ENCODE measurements at places on chromosomes 1 and 21.

DNA sequence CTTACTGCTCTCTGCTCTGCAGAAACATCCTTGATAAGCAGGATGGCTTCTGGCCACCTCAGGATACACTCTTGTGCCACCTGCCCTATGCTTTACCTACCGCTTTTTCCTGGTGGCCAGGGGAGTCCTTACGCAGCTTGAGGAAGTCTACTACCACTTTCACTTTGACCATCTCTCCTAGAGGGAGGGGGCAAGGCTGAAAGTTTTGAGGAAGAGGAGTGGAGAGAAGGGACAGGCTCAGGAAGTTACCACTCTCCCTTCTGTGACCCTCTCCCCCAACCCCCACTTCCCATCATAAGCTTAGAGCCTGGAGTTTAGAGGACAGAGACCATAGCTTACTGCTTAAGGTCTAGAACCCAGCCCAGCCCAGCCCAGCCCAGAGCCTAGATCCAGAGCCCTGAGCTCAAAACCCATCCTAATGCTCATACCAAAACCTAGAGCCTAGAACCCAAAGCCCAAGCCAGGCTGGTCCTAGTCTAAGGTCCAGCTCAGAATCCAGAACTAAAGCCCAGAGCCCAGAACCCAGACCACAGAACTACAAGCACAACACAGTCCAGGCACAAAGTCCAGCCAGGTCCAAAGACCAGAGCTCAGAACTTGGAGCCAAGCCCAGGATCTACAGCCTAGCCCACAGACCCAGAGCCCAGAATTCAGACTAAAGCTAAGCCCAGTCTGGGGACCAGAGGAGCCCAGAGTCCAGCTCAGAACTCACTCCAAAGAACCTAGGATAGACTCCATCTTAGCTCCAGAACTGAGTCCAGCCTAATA lies 18.0 kb upstream of the MFSD2A start:
- no peak for DNase-seq

DNA sequence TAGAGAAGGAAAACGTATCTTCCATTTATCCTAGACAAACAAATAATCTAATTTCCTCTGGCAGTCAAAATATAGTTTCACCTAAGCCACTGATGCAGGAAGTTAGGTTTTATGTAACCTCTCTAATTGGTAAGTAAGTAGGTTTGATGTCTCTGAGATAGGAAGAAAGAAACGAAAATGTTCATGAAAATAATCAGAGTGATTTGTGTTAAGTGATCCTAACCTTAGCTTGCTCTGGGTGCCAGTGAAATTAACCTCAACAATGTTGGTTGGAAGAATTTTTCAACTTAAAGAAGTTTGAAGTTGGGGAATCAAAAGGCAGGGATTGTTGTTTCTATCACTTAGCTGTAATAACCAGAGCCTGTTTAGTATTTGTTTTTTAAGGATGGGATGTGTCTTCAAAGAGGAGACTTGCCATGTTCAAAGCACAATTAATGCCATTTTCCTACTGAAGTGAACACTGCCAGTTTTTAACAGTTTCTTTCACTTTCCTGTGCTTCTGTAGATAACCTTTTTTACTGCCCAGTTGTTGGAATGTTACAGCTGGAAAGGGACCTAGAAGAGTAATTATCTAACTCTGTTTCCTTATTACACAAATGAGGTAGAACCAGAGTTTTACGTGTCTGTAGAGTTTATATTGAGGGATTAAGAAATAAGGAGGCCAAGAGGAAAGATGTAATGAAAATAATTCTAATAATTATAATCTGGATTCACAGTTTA lies 18.4 kb downstream of the HIPK1 start:
- DNase-seq: no peak

- no peak for DNase-seq
Observed at GRCh38 chr1:172206256-172206655, 214.2 kb upstream of the C1orf105 start.

DNA sequence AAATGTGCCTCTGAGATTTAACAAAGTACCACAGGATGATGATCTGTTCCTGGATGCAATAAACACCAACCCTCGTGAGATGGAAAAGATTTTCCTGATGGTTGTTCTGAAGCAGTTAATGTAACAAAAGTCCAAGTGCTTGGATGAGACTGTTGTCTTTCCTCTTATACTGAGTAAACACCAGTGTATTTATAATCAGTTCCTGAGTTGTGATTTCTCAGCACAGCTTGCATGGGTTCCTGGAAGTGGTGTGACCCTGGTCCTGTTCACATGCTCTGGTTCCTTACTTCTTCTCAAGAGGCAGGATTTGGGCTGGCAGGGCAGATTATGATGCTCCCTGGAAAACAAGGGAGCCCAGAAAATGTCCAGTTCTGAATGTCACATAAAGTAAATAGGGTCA lies 208.2 kb upstream of the USP24 start:
- no peak for DNase-seq

- no peak for DNase-seq
Observed at GRCh38 chr1:44508397-44508745, 103.3 kb downstream of the RNF220 start.

DNA sequence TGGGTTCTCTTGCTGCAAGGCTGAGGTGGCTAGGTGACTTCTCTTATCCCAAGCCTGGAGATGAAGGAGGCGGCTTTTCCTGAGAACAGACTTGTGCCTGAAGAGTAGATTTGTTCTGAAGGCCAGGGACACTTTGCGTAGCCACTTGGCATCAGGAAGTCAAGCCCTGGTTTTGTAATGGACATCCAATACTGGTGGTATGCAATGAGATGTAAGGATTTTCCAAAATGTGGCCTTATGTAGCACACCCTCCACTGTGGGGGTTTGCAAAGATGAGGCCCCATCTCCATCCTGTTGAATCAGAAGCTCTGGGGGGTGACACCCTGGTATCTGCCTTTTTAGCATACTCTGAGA lies 124.5 kb upstream of the IPO9 start:
- no peak for DNase-seq

DNA sequence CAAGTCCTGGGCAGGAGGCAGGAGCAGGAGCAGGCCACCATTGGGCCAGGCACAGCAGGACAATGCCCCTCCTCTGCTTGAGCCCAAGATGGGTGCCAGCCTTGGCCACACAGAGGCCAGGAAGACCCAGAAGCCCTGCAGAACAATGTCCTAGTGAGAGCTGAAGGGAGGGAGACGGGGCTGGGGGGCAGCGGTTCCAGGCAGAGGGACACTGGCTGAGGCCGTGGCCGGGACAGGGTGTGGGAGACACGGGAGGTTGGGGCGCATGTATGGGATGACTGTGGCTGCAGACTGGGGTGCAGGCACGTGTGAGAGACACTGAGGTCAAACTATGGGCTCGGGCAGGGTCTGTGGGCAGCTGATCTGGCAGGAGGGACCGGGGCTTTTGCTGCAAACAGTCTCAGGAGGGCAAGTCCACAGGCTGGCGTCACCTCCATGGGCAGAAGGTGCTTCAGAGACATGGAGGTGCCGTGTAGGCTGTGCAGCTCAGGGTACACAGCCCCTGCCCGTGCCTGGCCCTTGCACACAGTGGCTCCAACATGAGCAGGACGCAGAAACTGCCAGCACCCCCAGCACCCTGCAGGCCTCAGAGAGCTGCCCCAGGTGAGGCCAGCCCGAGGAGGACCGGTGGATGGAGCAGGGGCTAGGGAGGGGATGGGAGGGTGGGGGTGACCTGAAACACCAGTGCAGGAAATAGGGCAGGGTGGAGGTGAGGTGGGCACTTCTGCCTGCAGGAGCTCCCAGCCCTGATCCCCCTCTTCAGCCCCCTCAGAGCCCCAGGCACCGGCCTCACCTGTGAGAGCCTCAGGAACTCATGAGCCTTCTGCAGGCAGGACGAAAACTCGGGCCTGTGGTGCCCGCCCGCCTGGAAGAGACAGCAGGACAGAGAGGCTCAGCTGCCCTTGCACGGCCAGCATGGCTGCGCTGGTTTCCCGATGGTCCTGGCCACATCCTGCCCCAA lies 19.5 kb downstream of the LSS start:
- DNase-seq: no peak

GRCh38 chr1:1000357-1001056 lies 610 bp upstream of the HES4 start:
- peak; percentile 68 for DNase-seq

DNA sequence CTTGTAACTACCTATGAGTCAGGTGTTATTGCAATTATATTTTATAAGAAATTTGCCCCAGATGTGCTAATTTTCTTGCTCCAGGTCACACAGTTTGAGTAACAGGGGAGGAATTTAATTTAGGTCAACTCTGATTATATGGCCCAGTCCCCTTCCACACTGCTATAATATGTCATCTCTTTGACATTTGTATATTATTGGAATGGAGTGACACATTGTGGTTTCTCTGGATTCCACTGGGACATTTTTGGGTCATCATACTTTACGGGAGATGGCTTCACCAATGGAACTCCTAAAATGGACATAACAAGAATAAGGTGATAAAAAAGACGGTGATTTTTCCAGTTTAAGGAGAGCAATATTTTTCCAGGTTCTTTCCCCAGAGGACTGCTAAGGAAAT lies 191.2 kb downstream of the DISC1 start:
- no peak for DNase-seq

- DNase-seq: peak; percentile 91
Observed at GRCh38 chr1:228082214-228082917, at the start of gene ARF1. Gene ARF1 (plus strand): TSS chr1:228082708. CDS start chr1:228097115, 14,407 bp downstream.

GRCh38 chr1:80540149-80540548 lies 1260.6 kb upstream of the ADGRL2 start:
- no peak for DNase-seq
